Aorta (tissue), 5 donors: ENCODE measurements at places on chromosomes 3 and 15. TPM values are rescaled to one million over a fixed set of nuclear protein-coding genes. Genes with fewer than 3 reads are reported as not detected.

HES1 gene
- 37.8 TPM for total RNA-seq

PATL2 gene
- total RNA-seq, result 2.2 TPM

XCR1 gene
- total RNA-seq, result 0.26 TPM

WDR72 gene
- total RNA-seq, result 0.16 TPM

NEO1 gene
- 46.7 TPM for total RNA-seq

CCR4 gene
- total RNA-seq, result 0.42 TPM

NBEAL2 gene
- total RNA-seq, result 26.2 TPM

RASL12 gene
- 171 TPM for total RNA-seq

FSTL1 gene
- total RNA-seq, result 716 TPM

LEKR1 gene
- total RNA-seq, result 1.3 TPM

- no peaks in the 10 kb centered on the region for H3K4me1 ChIP-seq
- H3K27ac ChIP-seq, result no peak overlapping the region
- H3K4me3 ChIP-seq, result no peak overlapping the region
- peaks cover 1% of the 10 kb centered on the region for H3K27me3 ChIP-seq
- no peak for DNase-seq
Measured at GRCh38 chr3:186200726-186201125, 91.8 kb upstream of the ETV5 start.

GRCh38 chr15:100090411-100090810 is 251.4 kb downstream of the ADAMTS17 start:
- no peaks in the 10 kb centered on the region for H3K4me1 ChIP-seq
- no peak overlapping the region for H3K27ac ChIP-seq
- no peak overlapping the region for H3K4me3 ChIP-seq
- DNase-seq, result peak; percentile 31
- H3K36me3 ChIP-seq, result no peaks in the 10 kb centered on the region

DNA sequence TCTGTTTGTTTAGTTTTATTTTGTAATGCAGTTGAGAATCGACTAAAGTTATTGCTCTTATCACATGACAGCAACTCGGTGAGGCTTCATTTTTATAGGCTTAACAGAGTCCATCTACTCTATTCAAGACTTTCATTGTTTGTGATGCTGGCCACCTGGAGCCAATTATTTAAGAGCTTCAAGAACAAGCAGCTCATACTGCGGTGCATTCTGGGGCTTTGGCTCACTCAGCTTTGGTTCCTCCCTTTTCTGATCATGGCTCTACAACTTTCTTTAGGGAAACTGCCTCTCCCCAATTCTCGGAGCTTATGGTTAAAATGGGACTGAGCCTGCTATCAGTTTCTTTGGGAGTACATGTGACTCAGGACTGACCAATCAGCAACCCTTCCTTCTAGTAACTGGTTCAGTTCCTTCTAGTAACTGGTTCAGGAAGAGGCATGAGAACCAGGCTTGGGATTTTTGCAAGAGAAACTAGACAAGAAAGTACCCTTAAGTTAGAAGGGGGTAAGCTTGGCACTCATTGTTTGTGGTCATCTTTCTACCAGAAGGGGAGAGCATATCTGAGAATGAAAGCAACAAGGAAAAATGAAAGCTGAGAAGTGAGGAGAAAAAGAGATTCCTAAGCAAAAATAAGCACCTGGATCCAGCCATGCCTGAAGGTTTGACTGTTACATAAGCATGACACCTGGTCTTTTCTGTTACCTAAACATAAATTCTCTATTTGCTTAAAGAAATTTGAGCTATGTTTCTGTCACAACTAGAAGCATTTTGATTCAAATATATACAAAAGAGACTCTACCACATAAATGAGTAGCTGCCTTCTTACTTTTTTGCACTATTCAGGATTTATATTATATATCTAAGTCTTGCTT is 24.1 kb upstream of the ARHGEF3 start:
- H3K4me3 ChIP-seq, result no peak overlapping the region
- no peak for DNase-seq
- no peaks in the 10 kb centered on the region for H3K27me3 ChIP-seq
- no peaks in the 10 kb centered on the region for H3K36me3 ChIP-seq

GRCh38 chr3:192947421-192947820 is 29.8 kb upstream of the MB21D2 start:
- H3K4me3 ChIP-seq, result no peak overlapping the region
- H3K27ac ChIP-seq, result no peak overlapping the region
- no peaks in the 10 kb centered on the region for H3K4me1 ChIP-seq
- no peak for DNase-seq

DNA sequence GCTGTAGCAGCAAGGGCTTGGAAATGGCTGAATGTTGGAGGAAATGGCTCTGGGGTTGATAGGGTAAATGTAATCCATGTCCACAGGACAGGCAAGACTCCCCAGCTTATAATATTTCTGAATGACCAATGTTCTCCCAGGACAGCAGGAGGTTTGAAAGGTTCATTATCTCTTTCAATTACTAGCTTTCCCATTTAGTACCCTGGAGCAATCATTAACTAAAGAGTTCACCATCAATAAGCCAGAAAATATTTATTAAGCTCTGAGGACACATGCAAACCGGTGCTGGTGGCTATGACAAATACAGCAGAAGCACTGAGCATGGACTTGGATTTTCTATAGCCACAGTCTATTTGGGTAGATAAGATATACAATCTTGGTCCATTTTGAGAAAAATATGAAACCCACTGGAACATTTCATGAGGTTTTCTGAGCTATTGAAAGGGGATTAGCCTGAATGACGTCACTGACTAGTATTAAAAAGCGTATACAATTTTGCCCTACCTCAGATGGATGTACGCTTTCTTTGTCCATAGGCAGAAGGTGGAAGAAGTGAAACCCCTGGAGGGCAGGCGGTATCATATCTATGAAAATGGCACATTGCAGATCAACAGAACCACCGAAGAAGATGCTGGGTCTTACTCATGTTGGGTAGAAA is 166.2 kb downstream of the CHL1 start:
- DNase-seq, result no peak
- H3K27ac ChIP-seq, result no peak overlapping the region
- no peaks in the 10 kb centered on the region for H3K36me3 ChIP-seq
- H3K27me3 ChIP-seq, result no peaks in the 10 kb centered on the region
- no peaks in the 10 kb centered on the region for H3K4me1 ChIP-seq
- no peak overlapping the region for H3K4me3 ChIP-seq

- H3K4me3 ChIP-seq, result no peak overlapping the region
- no peaks in the 10 kb centered on the region for H3K27me3 ChIP-seq
- no peak overlapping the region for H3K27ac ChIP-seq
- peaks cover 14% of the 10 kb centered on the region for H3K4me1 ChIP-seq
- H3K36me3 ChIP-seq, result no peaks in the 10 kb centered on the region
Measured at GRCh38 chr3:124156866-124157712, 165.2 kb upstream of the ROPN1 start.

DNA sequence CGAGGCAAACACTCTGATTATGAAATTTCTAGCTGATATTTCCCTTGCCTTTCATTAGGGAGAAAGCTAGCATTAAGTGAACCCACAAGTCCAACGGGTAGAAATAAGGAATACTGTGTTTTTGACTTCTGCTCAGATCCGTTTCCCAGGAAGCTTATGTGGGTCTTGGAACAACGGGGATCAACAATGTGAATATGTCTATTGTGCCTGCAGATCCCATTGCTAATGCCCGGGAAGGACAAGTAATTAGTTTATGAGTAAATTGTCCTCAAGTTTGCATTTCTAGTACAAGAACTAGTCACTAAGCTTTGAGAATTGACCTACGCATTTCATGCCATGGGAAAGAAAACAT is 236.4 kb downstream of the UACA start:
- no peak for DNase-seq
- no peaks in the 10 kb centered on the region for H3K36me3 ChIP-seq
- no peak overlapping the region for H3K27ac ChIP-seq
- no peaks in the 10 kb centered on the region for H3K4me1 ChIP-seq

DNA sequence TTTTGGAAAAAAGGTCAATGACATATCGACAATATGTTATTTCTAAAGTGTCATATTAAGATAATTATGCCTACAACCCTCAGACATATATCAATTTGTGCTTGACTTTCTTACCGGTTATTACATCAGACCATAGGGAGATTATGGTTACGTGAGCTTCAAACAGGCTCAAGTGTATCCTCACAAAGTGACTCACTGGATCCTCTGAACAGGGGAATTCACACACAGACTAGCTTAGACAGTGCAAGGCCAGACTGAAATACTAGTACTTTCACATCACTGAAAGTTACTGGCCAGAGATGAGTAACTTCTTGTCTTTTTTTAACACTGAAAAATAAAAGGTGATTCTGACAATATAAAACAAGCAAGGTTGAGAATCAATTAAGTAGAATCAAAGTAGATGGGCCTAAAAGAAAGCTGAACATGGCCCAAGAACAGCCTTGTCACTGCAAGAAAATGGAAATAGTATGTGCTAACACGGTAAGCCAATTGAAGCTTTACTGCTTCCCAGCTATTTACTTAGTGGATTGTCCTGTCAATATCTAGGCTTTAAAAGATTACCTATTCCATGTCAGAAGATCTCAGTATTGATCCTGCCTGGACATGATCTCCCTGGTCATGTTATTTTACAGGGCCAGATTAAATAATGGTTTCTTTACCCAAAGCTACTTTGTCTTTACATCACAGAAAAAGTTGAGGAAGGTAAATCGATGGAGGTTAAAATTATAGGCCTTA is 848.6 kb downstream of the ROBO1 start:
- H3K4me1 ChIP-seq, result no peaks in the 10 kb centered on the region
- no peak overlapping the region for H3K4me3 ChIP-seq
- DNase-seq, result no peak
- H3K36me3 ChIP-seq, result no peaks in the 10 kb centered on the region

DNA sequence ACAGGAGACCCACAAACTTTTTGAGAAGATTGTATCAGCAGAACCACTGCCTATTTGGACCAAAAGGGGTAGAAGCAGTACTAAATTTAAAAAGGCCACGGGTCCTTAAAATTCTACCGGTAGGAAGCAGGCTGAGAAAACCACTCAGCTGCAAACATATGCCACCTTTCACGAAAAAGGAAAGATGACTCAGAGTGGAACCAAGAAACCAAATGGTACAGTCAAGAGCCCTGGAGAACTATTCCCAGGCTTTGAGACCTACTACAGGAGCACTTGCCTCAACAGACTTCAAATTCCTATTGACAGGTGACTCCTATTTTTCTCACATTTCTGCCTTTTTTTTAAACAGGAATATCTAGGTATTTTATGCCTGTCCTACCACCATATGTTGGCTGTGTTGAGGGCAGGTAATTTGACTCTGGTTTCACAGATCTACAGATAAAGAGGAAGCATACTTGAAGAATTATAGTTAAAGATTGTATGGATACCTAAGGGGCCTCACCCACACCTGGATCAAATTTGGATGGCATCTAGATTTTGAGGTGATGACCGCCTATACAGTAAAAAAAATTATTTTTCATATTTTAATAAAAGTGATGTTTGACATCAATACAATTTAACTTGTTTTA is 10.1 kb downstream of the GOLIM4 start:
- no peaks in the 10 kb centered on the region for H3K27me3 ChIP-seq
- H3K4me3 ChIP-seq, result no peak overlapping the region
- no peaks in the 10 kb centered on the region for H3K36me3 ChIP-seq

DNA sequence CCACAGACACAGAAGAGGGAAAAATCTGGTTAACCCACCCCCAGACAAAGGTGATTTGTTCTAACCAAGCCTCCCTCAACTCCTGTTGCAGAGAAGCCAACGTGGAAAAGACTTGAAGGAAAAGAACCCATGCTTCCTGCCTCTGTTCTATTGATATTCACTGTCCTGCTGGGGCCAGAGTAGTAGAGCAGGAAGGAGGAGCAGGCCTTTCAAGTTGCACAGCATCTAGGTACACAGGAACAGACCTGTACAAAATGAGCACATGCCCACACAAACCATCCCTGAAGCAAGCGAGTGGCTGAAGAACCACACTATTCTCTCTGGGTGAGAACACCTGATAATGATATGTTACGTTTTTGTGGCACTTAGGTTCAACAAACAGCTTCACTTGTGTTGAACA is 29.9 kb downstream of the RASGRP1 start:
- no peak overlapping the region for H3K27ac ChIP-seq
- H3K27me3 ChIP-seq, result no peaks in the 10 kb centered on the region
- H3K4me1 ChIP-seq, result no peaks in the 10 kb centered on the region
- H3K36me3 ChIP-seq, result no peaks in the 10 kb centered on the region
- DNase-seq, result no peak

- no peak overlapping the region for H3K4me3 ChIP-seq
- H3K27ac ChIP-seq, result no peak overlapping the region
- DNase-seq, result no peak
- H3K36me3 ChIP-seq, result no peaks in the 10 kb centered on the region
- no peaks in the 10 kb centered on the region for H3K4me1 ChIP-seq
Measured at GRCh38 chr3:42088803-42089530, 2.2 kb upstream of the TRAK1 start.

- H3K4me3 ChIP-seq, result no peak overlapping the region
- no peak overlapping the region for H3K27ac ChIP-seq
- no peak for DNase-seq
- H3K36me3 ChIP-seq, result no peaks in the 10 kb centered on the region
Measured at GRCh38 chr3:8253201-8253600, 248.4 kb upstream of the LMCD1 start.

DNA sequence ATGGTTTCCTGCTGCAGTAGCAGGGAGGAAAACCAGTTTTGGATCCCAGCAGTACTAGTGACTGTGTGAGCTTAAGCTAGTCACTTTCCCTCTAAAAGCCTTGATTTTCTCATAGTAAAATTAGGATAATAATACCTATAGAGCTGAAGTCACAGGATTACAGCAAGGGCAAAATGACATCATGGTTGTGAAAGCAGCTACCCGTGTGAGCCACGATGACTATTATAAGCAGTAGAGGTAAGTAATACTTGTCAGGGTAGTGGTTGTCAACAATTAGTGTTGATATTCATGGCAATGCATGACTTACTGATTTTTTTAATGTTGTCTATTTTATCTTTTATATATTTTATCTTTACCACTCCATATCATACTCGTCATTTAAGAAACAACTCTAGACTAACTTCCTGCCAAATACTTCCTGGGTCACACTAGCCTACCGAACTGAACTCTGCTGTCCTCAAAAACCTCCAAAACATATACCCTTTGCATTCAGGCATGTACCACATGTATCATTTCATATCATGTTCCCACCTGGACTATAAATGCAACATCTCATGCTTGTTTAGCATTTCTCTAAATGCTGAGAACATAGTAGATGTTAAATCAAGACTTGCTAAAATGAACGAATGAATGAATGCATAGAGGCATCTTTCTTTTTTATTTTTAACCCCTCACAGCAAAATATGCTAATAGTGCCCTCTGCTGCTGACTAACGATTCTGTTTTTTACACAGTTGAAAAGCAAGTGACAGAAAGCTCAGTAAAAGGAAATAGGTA is 172.6 kb downstream of the P3H2 start:
- no peaks in the 10 kb centered on the region for H3K4me1 ChIP-seq

DNA sequence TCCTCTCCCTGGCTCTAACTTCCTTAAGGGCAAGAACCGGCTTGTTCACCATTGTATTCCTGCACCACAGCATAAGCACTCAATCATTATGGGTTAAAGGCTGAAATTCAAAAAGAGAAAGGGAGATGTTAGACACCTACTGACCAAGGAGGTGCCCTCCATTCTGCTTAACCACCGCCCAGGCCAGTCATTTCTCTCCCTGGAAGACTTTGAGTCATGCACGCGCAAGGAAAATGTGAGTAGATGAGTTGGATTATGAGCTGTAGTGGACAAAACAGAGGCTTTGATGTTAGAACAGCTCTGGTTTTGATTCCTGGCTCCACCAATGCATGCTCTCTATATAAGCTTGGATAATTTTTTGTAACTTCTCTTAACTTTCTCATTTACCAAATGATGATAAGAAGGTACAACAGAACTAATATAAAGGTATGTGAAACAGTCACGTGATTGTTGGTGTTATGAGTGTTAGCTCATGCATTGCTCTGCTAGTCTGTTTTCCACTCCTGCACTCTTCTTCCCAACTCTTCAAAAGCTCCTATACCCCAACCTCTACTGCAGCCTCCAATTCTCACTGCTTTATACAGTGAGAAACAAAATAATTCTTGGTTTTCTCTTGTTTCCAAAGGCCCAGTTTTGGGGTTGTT is 148.4 kb upstream of the ATP11B start:
- no peak overlapping the region for H3K27ac ChIP-seq
- no peak overlapping the region for H3K4me3 ChIP-seq
- no peaks in the 10 kb centered on the region for H3K4me1 ChIP-seq
- peaks cover 2% of the 10 kb centered on the region for H3K27me3 ChIP-seq
